ENCODE measurements at places on chromosomes 3 and 15.

GRCh38 chr3:140341817-140342403, 336.0 kb upstream of the TRIM42 start:
- peak; percentile 26 for DNase-seq

GRCh38 chr3:76039431-76039830, 254.1 kb upstream of the ZNF717 start:
- DNase-seq: no peak

GRCh38 chr3:35936571-35936970, 297.2 kb downstream of the ARPP21 start:
- no peak for DNase-seq

- no peak for DNase-seq
Observed at GRCh38 chr3:107818025-107818424, 272.8 kb downstream of the CD47 start.

DNA sequence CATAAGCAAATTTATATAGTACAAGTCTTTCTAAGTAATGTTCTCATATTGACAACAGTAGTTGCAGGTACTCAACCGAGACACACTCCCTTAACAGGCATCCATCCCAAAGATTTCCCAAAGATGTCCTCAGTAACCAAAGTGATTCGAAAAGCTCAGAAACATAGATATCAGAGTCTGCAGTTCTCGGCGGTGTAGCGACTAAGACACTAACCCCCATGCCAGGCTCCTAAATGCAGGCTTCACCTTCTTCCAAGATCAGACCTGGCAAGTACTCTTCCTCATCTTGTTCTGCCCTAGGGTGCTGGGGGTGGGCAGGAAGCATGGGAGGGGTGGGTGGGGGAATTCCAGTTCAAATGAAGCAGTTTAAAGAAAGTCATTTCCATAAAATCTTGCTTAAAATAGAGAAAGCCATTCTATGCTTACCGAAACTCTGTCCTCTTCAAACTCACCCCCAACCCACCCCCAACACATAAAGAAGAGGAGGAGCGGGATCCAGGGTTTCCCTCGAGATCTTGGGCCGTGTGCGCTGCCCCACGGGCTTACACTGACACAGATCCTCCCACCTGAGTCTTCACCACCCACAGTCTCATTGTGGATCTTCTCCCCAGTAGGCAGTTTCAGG, 59.0 kb upstream of the BCL6 start:
- no peak for DNase-seq

DNA sequence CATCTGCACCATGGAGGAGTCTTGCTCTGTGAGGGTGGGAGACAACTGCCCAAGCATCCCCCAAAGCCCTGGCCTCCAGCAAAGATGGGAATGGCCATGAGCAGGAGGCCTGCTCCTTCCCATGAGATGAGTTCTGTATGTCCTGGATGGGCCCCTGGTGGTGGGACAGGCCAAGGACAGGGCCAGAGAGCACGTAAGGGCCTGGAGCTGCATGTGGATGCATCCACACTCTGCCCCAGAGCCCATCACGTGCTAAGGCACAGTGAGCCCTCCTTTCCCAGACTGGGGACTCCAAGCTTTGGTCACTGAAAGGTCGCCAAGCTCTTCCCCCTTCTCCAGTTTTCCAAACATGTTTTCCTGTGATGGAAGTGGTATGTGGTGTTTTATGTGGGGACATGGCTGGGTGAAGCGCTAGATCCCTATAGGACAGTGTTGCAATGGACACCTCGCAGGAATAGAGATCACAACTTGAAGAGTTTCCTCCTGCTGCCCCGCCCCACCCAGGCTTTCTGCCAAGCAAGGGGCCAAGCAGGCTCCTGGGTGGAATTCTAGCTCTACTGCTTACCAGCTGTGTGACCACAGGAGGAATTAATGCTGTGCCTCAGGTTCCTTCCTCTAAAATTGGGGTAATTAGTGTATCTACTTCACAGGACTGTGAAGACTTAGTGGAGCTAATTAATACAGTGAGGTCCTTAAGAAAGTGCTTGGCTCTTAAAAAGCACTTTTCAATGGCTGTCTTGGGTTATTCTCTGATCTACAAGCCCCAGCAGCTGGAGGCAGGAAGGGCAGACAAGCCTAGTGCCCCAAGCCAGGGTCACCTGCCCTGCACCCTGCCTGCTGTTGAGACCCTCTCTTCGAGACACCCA, 106.4 kb upstream of the RPL32 start:
- DNase-seq: no peak

- DNase-seq: no peak
Observed at GRCh38 chr3:129526121-129526900, 2.1 kb upstream of the RHO start.

GRCh38 chr15:41493902-41494189, 172 bp downstream of the ITPKA start:
- DNase-seq: no peak

GRCh38 chr3:160253298-160253697, 28.1 kb downstream of the C3orf80 start:
- DNase-seq: no peak

DNA sequence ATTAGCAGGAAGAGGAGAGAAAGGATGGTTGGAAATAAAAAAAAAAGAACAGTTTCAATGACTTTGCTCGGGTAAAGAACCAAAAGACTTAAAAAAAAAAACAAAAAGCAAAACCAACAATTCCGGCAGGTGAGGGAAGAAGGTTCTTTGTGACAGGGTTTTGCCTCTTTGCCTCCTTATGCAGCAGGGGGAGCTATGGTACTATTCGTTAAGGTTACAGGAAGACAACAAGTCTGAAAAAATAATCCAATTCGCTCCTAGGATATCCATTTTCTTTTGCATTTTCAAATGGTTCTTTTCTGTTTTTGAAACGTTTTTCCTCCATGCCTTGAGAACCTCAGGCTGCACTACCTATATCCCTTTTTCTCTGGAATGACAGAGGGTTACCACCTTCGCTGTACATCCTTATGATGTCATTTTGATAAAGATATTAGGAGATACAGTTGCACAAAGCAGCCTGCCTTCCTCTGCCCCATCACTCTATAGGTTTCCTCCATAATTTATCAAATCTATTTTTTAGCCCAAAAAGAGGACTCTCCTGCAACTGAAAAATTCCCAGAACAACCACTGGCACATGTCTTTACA, 55.0 kb downstream of the CFAP20DC start:
- DNase-seq: peak; percentile 58

GRCh38 chr15:41558400-41559238, at the start of gene TYRO3:
TSS of gene TYRO3 (plus strand) at chr15:41559212. CDS start at chr15:41559258, 46 bp downstream.
- DNase-seq: peak; percentile 77
